NCI-H460 (cell line): ENCODE measurements at places on chromosomes 12 and 14.

DNA sequence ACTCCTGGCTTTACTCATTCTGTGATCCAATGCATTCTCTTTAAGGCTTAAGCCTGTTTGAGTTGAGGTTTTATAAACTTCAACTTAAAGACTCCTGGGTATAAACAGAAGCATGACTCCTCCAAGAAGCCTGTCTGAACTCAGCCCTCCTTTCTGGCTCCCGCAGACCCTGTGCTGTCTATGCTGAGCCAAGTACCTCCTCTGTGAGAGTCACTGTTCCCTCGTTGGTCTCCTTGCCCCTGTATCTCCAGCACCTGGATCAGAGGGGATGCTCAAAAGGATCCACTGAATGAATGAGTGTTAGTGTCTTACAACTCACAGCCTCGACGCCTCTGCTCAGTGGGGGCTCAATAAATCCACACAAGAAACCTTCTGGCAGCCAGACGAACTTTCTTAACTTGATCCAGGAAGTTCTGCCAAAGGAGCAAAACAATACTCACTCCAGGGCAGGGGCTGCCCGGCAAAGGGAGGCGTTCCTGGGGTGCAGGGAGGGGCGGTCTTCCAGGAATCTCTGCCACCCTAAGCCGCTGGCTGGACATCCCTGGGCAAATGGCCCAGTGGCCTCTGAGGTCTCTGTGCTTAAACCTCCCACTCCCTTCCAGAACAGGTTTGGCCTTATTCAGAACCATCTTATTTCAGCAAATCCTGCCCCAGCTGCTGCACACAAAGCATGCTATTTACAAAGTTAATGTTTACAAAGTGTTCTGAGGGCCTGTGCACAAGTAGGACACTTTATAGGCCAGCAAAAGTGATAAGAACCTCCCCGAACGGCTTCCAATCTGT lies 32.9 kb downstream of the MAP1LC3B2 start:
- no peak for DNase-seq

GRCh38 chr12:116416166-116416565 lies 138.7 kb upstream of the MED13L start:
- no peak for DNase-seq

- DNase-seq = no peak
These were observed 308.2 kb downstream of the ATP23 start for GRCh38 chr12:58249610-58250009.

- no peak for DNase-seq
These were observed 88.9 kb downstream of the MED13L start for GRCh38 chr12:116188581-116188980.

GRCh38 chr14:81571437-81571836 lies 37.8 kb upstream of the SEL1L start:
- DNase-seq = no peak

DNA sequence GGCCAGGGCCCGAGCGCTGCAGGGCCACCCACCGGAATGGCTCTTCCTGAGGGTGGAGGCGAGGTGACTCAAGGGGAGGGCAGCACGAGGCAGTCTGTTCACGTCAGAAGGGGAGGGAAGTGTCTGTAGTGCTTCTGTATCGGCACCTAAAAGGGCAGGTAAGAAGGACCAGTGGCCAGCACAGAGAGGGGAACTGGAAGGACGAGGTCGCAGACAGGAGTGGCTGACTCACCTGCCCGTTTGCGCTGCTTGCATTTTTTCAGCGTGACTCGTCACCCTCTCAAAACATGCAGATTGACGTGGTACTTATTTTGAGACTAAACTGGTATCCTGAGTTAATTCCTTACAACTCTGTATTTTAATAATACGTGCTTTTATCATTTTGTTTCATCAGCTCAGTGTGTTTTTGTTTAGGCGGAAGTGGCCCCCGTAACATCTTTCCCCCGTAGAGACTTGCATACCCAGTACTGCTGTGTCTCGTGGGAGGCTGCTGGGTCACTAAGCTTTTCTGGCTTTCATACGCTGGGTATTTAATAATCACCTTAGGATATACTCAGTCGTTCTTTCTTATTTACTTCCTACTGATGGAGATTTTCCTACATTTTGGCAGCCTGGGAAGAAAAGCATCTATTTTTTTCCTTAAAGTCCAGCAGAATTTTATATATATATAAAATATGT lies 26.4 kb downstream of the SFSWAP start:
- DNase-seq = peak; percentile 47

DNA sequence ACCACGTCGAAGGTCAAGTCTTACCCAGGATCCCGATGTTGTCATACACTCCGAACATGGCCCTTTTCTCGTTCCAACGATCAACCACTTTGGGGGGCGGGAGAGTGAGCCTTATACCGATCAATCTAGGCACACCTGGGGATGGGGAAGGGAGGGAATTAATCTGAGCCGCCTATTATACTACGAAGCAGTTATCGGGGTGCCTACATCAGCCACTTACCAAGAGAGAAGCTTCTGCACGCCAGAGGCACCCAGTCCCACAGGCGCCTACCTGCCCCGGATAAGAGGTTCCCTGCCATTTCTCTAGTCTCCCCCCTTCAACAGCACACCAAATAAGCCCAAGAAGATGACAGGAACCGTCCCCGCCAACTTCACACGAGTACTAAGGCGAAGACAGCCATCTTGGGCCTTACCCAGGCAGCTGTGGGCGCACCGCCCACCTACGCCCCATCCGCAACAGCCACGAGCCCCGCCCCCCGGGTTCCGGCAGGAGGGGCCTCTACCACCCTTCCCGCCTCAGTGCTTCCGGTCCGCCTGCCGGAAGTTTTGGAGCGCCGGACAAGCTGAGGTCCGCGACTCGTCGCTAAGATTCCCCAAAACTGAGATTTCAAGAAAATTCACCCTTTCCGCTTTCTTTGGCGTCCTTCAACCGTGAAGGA lies at the start of gene MRPL51:
MRPL51 (minus strand) TSS at position 425 of the 659 bp plus-strand sequence; CDS start at position 299, 126 bp downstream.
- peak; percentile 87 for DNase-seq

DNA sequence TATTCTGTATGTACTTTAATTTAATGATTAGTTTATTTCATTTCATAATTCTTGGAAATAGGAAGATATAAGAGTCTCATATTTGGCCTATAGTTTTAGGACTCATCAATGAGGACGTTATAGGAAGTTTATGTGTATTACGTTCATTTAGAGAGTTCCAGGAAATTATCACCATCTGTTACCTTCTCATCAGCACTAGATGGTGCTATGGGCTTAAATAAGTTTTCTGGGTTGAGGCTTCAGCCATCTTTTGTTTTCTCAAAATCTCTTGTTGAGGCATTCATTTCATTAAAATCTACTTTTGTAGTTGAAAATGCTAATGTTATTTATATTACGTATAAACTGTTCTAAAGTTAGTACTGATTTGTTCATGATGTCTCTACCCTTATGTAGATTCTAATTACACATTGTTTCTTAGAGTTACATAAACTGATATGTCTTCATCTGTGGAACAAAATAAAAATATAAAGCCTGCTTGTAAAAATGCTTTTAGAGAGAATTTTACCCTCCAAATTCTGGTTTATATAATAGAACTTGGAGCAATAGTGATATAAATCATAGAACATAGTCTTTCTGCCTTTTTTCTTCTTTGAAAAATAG lies 89.2 kb downstream of the CFAP54 start:
- peak; percentile 73 for DNase-seq

DNA sequence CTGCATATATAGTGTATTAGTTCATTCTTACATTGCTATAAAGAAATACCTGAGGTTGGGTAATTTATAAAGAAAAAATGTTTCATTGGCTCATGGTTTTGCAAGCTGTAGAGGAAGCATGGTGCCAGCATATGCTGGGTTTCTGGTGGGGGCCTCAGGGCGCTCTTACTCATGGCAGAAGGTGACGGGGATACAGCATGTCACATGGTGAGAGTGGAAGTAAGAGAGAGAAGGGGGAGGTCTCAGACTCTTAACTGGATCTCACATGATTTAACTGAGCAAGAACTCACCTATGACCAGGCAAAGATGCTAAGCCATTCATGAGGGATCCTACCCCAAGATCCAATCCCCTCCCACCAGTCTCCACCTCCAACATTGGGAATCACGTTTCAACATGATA lies 15.9 kb upstream of the PAWR start:
- DNase-seq = no peak
